Omental fat pad (tissue), 4 donors: ENCODE measurements at places on chromosomes 2 and 18.

DNA sequence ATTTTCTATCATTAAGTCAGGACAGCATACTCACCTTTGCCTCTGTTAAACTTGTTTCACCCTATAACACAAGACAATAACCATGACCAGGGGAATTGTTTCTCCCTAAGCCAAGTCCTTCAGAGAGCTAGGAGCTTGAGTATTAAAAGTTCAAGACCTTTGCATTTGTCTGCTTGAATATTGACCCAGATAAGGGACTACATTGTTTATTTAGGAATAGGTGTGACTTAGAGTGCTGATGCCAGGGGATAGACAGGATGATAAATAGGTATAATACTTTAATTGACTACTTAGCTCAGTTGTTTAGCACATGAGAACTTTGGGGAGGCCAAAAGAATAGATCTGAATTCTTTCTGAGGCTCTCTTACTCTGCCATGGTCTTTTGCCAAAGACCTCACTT is 185.8 kb downstream of the FMNL2 start:
- no peak for DNase-seq

DNA sequence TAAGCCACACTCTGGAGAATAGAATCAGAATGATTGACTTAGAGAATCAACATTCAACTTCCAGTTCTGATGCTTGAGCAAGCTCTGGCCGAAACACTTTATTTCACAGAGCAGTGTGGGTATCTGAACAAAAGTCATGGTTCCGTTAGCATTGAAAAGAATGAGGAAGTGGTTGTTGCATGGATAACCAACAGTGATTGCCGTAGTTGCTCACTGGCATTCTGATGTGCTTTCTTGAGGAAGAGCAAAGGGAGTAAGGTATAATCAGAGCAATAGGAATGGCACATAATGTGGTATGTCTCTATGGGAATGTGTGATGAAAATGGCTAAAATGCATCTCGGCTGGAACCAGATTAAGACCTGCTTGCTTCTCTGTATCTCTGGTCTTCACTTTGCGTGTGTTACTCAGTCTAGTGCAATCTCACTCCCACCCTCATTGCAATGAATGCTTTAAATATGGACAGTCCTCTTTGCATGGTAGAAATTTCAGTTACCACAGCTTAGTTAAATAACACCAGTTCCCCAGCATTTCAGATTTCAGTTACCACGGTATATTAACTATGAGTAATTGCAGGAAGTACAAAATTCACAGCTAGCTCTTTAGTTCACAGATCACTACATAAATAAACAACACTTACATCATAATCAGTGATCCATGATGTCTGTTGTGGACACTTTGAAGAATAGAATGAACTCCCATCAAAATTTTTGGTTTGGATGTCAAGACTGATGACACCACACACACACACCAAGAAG is 7.8 kb upstream of the RAB12 start:
- no peak for DNase-seq

GRCh38 chr2:36461039-36461681 is 105.6 kb downstream of the CRIM1 start:
- no peak for DNase-seq

GRCh38 chr2:235497096-235497495 is 3.3 kb downstream of the AGAP1 start:
- DNase-seq, result no peak

DNA sequence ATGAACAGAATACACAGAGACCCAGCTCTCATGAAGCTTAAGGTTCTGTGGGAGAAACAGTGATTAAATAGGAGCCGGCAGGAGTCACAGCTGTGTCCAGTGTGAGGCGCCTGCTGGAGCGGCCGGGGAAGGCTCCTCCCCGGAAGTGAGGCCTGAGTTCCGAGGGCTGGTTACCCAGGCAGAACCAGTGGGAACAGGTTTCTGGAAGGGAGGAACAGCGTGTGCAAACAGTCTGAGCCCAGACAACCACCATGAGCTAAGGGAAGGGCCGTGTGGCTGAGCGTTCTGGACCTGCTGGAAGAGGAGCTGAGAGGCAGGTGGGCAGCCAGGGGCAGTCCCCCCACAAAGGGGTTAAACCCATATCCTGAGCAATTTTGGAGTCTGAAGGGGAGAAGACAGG is 26.0 kb upstream of the NPAS2 start:
- DNase-seq, result no peak

DNA sequence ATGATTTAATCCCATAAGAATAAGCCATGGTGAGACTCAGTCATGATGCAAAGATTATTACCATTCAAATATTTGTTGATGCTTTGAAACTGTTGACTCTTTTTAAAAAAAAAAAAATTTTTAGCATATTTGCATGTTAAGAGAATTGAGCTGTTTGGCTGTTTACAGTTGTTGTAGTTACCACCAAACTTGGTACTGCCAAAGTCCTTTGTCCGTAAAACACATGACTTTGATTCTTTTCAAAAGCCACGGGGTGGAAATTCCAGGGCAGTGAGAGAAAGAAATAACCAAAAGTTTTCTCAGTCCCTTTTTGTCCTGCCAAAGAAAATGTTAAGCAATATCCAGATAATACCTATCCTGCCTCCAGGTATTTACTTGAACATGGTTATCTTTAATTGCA is 474.8 kb downstream of the METTL4 start:
- DNase-seq, result no peak

- no peak for DNase-seq
These were observed 28.6 kb downstream of the BOD1L2 start for GRCh38 chr18:57175532-57175931.

DNA sequence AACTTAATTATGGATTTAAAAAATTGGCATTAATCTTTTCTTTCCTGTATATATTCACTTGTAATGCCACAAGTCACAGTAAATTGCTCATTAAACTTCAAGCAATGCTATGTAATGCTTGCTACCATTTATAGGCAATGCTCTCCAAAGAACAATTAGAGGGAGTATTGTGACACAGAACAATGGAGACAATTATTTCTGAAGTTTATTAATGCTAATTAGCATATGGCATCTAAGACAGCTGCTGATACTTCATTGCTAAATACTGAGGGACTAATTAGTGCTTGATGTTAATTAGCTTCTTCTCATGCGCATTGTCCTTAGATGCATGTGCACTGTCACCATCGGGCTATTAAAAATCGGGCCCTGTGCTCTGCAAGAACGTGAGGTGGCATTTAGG is 1012.8 kb downstream of the SOCS6 start:
- DNase-seq, result no peak

- DNase-seq, result no peak
These were observed 31.9 kb downstream of the ACKR3 start for GRCh38 chr2:236601316-236602202.

DNA sequence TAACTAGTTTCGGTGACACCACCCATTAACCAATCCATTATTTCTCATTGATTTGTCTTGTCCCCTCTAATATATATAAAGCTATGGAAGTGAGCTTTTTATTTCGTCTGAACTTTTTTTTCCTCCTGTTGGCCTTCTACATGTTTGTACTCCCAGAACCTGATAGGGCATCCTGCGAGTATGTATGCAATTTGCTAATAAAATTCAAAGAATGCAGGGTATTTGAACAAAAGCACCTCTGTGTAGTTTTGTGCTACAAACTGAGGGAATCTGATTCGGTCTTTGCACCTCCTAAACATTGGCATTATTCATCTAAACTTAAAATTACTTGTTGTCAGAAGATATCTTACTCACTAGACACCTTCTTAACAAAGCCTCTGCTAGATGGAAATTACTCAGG is 242.9 kb upstream of the TMEFF2 start:
- no peak for DNase-seq

DNA sequence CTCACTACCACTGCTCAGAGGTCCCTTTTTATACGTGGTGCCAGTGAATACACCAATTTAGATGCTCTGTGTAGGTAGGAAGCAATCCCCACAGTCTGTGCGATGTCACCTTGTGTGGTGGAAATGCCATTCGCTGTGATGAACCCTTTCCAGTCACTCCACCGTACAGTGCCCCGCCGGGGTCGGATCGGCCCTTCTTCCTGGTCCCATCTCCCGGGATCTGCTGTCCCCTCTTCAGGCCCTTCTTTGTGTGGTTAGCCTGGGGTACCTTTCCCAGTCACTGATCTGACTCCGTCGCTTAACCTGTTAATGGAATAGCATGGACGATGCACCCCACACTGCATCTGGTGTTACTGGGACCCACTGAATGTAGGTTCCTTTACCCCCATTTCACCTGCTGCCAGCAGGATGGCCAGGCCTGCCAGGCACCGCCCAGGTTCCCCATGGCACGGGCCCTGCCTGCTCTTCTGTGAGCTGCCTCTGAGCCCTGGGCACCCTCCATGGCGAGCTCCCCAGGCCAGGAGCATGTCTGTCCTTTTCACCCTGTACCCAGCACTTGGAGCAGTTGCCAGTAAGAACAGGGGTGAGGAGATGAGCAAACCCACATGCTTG is 18.0 kb downstream of the TWIST2 start:
- no peak for DNase-seq

GRCh38 chr2:27182346-27182745 is 29.5 kb upstream of the ATRAID start:
- no peak for DNase-seq
